ENCODE measurements at places on chromosomes 16 and 17.
A peak's percentile ranks its signal among the peaks of the same experiment; 100 is the strongest.

- no peak for DNase-seq
Observed at GRCh38 chr16:79811541-79811940, 211.0 kb upstream of the MAF start.

- DNase-seq = peak; percentile 37
Observed at GRCh38 chr16:17433577-17434451, 36.9 kb downstream of the XYLT1 start.

DNA sequence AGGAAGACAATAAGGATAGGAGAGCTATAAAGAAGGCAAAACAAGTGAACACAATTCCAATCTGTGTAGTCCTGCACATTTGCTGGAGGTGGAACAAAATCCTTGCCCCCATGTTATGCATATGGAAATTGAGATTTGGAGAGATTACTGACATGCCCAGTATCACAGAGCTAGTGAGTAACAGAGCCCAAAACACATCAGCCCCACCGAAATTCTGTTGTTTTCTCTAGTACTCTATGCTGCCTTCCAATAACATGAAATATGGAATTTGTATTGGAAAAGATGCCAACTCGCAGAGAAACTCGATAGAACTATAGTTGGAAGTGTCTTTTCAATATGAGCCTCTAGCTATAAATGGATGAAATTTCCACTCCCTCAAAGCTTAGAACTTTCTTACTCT, 456.6 kb downstream of the CDH13 start:
- DNase-seq = no peak

GRCh38 chr17:64399071-64399766, 8.6 kb upstream of the PECAM1 start:
- no peak for DNase-seq

DNA sequence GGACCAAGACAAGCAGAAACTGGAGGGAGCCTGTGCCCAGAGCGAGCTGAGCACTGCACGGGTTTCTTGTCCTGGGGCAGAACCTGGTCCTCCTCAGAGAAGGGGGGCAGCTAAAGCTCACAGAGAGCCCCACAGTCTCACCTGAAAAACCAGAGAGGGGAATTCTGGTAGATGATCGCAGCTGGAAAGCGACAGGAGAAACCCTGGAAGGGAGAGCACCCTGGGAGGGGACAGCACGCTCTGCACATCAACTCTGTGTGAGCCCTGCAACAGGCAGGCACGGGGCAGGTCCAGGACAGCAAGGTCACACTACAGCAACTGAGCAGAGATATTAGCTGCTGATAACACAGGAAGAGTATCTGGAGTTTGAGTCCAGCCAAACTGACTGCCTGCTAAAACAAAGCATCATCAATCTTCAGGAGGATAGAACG, 18.2 kb downstream of the ZCCHC14 start:
- no peak for DNase-seq

GRCh38 chr17:17810895-17811248, 25.9 kb downstream of the SREBF1 start:
- DNase-seq = no peak

GRCh38 chr16:10202649-10203048, 20.4 kb upstream of the GRIN2A start:
- DNase-seq = no peak

- no peak for DNase-seq
Observed at GRCh38 chr16:9428355-9429005, 337.0 kb downstream of the HAPSTR1 start.

DNA sequence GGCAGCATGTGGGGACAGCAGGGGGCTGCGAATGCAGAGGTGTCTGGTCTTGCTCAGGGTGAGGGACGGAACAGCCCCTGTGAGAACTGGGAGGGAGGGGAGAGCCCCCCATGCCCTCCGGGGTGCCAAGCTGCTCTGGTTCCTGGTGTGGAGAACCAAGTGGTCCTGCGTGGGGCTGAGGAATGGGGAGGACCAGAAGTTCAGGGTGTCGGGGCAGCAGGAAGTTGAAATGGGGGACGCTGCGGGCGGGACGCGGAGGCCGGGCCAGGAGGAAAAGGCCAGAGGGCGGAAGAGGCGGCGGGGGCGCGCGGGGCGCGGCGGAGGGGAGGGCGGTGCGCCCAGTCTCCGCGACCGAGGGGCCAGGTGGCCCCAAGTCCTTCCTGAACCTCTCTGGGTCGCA, 3.6 kb downstream of the ALDH3A1 start:
- DNase-seq = no peak

DNA sequence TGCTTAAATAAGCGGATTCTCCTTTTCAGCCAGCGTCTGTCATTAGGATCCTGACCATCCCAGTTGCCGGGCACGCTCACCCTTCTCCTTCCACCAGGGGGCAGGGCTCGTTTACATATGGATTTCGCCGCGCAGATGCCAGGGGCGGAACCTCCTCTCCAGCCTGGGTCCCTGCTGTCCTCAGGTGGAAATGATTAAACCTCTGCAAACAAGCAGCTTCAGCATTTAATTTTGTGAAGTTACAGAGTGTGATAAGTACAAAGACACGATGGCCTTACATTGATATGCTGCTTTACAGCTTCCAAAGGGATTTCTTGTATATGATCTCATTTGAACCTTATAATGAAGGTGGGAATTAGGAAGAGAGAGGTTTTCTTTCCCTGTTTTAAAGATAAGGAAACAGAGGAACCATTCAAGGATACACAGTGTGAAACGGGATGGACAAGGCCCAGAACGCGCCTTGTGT, 3.9 kb upstream of the KRT28 start:
- DNase-seq = peak; percentile 78

DNA sequence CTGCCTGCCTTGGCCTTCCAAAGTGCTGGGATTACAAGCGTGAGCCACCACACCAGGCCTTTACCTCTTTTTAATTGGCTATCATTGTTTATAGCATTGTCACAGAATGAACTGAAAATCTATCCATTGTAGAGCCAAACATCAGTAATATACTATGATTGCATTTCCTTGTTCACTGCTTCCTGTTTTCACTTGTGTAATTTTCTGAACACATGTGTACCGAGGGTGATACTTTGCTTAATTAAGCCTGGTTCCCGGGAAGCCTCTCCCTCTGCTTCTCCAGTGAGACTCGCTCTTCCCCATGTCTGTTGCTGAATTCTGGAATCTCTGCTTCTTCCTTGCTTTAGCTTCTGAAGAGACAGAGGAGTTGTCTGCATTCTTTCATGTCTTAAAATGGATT, 33.1 kb downstream of the POLR3E start:
- no peak for DNase-seq

- peak; percentile 13 for DNase-seq
Observed at GRCh38 chr17:6413065-6413464, 21.9 kb downstream of the AIPL1 start.

- DNase-seq = no peak
Observed at GRCh38 chr16:12964461-12964860, 63.1 kb downstream of the SHISA9 start.

GRCh38 chr17:29650396-29650795, 27.7 kb upstream of the CORO6 start:
- no peak for DNase-seq

GRCh38 chr17:50507871-50508572, at the start of gene MYCBPAP:
Gene MYCBPAP (plus strand): TSS chr17:50508439. CDS start chr17:50508675, 236 bp downstream.
- peak; percentile 94 for DNase-seq

- no peak for DNase-seq
Observed at GRCh38 chr17:65797809-65798208, 236.4 kb upstream of the AXIN2 start.

GRCh38 chr16:11248133-11248532, 7.9 kb downstream of the SOCS1 start:
- no peak for DNase-seq

GRCh38 chr17:13865650-13866049, 203.7 kb upstream of the COX10 start:
- DNase-seq = no peak

DNA sequence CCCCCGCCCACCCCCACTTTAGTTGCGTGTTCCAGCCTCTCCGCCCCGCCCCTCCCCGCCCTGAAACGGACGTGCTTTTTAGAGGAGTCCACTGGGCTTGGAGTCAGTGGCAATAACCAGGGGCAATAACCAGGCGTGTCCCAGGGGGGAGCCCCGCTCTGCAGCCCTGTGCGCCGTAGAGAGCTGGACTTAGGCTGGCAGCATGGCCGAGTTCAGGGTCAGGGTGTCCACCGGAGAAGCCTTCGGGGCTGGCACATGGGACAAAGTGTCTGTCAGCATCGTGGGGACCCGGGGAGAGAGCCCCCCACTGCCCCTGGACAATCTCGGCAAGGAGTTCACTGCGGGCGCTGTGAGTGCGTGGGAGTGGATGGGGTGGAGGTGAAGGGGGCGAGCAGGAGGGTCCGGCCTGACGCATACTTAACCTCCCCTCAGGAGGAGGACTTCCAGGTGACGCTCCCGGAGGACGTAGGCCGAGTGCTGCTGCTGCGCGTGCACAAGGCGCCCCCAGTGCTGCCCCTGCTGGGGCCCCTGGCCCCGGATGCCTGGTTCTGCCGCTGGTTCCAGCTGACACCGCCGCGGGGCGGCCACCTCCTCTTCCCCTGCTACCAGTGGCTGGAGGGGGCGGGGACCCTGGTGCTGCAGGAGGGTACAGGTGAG, at the start of gene ALOX15B:
TSS of gene ALOX15B (plus strand) at position 106 of the 657 bp plus-strand sequence. CDS start at position 203, 97 bp downstream.
- DNase-seq = no peak

- DNase-seq = no peak
Observed at GRCh38 chr17:75078284-75079022, 9.3 kb upstream of the SLC16A5 start.

DNA sequence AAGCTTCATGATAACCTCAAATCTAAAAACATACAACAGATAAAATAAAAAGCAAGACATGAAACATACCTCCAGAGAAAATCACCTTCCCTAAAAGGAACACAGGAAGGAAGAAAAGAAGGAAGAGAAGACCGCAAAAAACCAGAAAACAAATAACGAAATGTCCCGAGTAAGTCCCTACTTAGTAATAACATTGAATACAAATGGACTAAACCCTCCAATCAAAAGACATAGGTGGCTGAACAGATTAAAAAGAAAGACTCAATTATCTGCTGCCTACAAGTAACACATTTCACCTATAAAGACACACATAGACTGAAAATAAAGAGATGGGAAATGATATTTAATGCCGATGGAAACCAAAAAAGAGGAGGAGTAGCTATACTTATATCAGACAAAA, 6.2 kb downstream of the FBXO39 start:
- no peak for DNase-seq

- DNase-seq = no peak
Observed at GRCh38 chr17:15145621-15146020, 119.5 kb downstream of the PMP22 start.

- no peak for DNase-seq
Observed at GRCh38 chr17:12656354-12656753, 9.3 kb upstream of the MYOCD start.

GRCh38 chr17:34974794-34975785, 5.2 kb upstream of the LIG3 start:
- no peak for DNase-seq

DNA sequence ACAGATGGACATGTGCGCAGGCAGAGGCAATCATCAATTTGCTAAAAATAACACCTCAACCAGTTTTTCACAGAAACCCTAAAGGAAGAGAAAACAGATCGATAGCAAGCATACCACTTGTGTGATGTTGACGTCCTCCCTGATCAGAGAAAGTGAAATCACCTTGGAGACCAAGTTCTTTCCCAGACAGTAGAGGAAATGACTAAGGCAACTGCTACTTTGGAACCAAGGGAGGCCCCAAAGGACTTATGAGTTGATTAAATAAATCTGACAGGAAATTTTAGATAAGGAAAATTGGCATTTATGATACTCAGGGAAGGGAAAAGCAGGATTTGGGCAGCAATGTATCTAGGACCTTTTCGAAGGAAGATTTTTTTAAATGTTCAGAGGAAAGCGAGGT, 267.1 kb upstream of the ASIC2 start:
- no peak for DNase-seq

GRCh38 chr17:80111702-80112470, 10.5 kb downstream of the GAA start:
- DNase-seq = no peak

- DNase-seq = no peak
Observed at GRCh38 chr17:57559634-57560318, 185.3 kb downstream of the CCDC182 start.

DNA sequence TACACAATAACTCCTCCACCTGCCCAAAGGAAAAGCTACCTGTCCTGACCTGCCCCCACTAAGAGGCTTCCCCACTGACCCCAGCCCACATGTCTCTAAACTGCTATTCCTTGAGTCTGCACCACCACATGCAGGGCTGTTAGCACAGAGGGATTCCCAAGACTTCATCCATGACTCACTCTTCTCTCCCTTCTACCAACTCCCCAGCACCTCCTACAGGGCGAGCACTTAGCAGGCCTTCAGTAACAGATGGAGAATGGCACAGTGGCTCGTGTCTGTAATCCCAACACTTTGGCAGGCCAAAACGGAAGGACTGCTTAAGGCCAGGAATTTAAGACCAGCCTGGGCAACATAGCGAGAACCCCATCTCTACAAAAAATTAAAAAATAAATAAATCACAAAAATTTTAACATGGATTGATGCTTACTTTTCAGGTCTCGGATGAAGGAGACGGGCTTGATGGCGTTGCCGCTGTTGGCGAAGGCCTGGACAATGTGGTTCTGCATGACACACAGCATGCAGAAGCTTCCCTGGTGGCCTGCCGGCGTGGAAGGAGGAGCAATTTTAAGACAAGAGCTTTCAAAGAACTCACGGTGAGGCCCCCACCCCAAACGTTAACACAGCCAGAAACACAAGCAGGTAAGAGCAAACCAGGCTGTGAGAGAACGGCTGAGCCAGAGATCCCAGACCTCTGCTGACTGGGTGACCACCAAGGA, 12.0 kb downstream of the USP36 start:
- no peak for DNase-seq

- DNase-seq = no peak
Observed at GRCh38 chr17:9380361-9380760, 195.3 kb downstream of the STX8 start.

- DNase-seq = no peak
Observed at GRCh38 chr17:18138065-18138749, 29.7 kb downstream of the MYO15A start.
